ENCODE measurements at places on chromosomes 3 and 15.
A peak's percentile ranks its signal among the peaks of the same experiment; 100 is the strongest.

GRCh38 chr15:67074886-67075229, 9.5 kb downstream of the SMAD3 start:
- DNase-seq, result no peak

- peak; percentile 76 for DNase-seq
These were observed 65.4 kb downstream of the RASGRF1 start for GRCh38 chr15:79025201-79025600.

GRCh38 chr3:29721789-29722188, 440.9 kb downstream of the RBMS3 start:
- no peak for DNase-seq

DNA sequence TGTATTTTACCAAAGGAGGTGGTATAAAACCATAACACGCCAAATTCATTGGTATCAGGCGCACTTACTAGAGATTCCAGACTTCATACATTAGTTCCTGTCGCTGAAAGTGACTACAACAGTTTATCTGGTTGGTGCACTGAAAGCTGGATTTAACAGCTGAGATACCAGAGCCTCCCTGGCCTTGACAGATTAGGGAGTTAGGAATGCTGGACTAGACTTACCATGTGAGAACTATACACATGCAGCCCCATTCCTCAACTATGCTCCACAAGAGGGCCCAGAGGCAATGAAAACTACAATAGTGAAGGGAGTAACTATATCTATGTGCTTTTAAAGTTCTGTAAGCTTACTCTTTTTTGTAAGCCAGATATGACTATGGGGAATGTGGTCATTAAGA, 174.4 kb downstream of the STAG1 start:
- DNase-seq, result no peak

DNA sequence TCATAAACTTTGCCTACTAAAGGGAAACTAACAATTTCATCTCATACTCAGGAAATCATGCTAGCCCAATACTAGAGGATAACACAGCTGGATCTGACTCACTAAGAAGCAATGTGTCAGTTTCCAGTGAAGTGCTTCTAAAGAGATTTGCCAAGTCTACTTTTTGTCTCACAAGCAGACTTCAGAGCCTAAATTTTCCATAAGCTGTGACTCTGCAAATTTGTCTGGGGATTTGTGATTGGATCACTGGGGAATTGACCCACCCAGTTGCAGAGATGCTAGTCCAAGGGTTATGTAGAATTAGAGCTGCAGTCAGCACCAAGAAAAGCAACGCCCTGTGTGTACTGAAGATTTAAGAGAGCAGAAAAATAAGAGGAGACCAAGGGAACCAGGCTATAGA, 647.1 kb downstream of the NTRK3 start:
- no peak for DNase-seq

- DNase-seq, result no peak
These were observed 33.6 kb downstream of the ZNF280D start for GRCh38 chr15:56699743-56700142.

DNA sequence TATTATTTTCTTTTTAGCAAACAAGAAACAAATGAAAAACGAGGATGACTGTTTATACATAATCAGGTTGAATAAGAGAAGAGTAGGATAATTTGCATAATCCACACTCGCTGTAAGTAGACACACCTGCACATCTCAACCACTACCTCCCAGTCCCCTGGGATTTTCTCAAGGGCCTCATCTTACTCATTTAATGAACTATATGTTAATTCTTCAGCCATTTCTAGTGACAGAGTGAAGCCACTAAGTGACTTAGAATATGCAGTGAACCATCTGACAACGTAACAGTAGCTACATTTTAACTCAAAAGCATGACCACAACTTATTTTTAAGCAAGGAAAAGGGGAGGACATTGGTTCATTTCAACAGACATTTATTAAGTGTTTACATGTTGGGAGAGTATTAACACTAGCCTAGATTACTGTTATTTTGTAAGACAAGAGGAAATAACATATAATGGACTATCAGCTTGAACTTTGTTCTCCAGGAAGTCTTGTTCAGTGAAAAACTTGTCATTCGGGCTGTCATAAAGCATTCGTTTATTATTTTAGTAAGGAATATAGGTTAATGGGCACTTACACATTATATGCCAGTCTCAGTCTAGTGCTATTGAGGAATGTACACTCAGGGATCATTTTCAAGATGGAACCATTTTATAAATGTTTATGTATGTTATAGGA, 173.0 kb upstream of the ROBO2 start:
- DNase-seq, result no peak

GRCh38 chr3:143208976-143209714, 89.6 kb downstream of the CHST2 start:
- no peak for DNase-seq

DNA sequence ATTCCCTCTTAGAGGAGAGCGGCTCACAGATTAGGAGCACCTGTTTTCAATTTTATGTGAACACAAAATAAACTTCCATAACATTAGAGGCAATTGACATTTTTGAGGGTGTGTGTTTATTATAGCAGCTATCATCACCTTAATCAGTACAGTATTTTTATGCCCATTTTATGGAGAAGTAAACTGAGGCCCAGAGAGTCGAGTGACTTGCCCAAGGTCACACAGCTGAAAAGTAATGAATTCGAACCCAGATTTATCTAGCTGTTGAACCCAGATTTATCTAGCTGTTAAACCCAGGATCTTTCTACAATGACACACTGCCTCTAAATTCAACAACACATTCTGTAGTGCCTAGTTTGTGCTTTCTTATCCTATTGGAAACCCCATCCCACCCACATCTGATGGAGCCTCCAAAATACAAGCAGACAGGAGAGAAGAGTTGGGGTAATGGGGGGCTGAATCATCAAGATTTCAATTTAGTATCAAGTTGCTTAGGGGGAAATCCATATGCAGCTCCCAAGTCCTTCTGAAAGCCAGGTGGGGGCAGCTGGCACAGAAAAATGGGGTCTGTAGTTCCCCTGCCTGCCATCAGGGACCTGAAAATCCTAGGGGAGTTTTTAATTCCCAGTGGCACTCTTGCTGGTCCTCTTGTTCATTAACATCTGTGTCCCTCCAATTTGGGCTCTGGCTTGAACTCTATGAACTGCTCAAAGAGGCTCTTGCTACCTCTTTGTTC, 50.4 kb upstream of the TRA2B start:
- no peak for DNase-seq

GRCh38 chr3:161153480-161153879, 48.3 kb upstream of the B3GALNT1 start:
- no peak for DNase-seq
